ENCODE measurements at places on chromosomes 1 and 21. TPM values are rescaled to one million over a fixed set of nuclear protein-coding genes. Genes with fewer than 3 reads are reported as not detected.

SPATA21 gene
- not detected for total RNA-seq

DNA sequence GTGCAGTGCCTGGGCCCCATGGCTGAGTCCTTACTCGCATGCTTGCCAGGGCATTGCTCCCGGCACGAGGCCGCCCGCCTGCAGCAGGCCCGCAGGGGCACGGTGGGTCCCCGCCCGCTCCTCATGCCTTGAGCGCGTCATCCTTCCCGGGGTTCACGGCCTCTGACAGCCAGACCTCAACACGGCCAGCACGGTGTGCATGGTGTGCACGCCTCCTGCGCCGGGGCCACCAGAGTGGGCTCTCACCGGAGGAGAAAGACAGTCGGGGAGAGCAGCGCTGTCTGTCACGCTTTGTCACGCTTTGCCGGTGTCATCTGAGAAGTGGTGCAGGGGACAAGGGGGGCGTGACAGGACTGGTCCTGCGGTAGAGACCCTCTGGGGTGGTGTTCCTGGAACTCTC lies 11.9 kb upstream of the COL18A1 start:
- no peak overlapping the region for H3K4me3 ChIP-seq
- H3K27ac ChIP-seq: no peak overlapping the region
- H3K4me1 ChIP-seq: no peaks in the 10 kb centered on the region
- H3K27me3 ChIP-seq: peaks cover 5% of the 10 kb centered on the region
- H3K36me3 ChIP-seq: no peaks in the 10 kb centered on the region

DNA sequence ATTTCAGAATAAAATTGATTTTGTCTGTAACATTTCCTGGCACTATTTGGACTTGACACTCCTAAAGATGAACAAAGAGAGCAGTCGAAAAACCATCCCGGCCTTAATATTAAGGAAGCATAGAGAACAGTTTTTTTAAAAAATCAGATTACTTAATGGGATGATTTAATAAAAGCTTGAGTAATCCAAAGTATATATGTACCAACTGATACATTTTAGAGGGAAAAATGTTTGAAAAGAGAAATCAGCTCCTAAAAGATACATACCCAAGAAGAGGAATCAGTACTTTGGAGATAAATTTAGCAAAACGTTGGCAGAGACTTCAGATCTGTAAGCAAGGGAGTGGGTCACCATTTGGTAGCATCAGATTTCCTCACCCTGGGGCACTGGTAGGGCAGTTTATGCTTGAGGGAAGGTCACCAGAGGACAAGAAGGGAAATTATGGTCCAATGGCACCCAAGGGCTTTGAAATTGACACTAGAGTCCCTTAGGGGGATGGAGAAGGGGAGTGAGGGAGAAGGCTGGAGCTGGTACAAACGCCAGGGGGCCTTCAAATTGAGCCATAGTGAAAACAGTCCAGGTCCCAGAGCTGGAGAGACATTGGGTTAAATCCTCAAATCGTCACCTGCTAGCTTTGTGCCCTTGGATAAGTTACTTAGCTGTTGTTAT lies 5.9 kb downstream of the SLAMF7 start:
- no peak overlapping the region for H3K27ac ChIP-seq
- no peak overlapping the region for H3K4me3 ChIP-seq
- peaks cover 53% of the 10 kb centered on the region for H3K4me1 ChIP-seq
- no peak for DNase-seq
- peaks cover 6% of the 10 kb centered on the region for H3K27me3 ChIP-seq

- H3K27me3 ChIP-seq: no peaks in the 10 kb centered on the region
- no peak overlapping the region for H3K27ac ChIP-seq
- no peak for DNase-seq
- H3K4me1 ChIP-seq: no peaks in the 10 kb centered on the region
- no peaks in the 10 kb centered on the region for H3K36me3 ChIP-seq
Measured at GRCh38 chr1:183970516-183971300, 66.8 kb downstream of the COLGALT2 start.

GRCh38 chr1:33972676-33973395 lies 109.0 kb downstream of the HMGB4 start:
- peaks cover 25% of the 10 kb centered on the region for H3K27me3 ChIP-seq
- no peaks in the 10 kb centered on the region for H3K36me3 ChIP-seq
- no peaks in the 10 kb centered on the region for H3K4me1 ChIP-seq

DNA sequence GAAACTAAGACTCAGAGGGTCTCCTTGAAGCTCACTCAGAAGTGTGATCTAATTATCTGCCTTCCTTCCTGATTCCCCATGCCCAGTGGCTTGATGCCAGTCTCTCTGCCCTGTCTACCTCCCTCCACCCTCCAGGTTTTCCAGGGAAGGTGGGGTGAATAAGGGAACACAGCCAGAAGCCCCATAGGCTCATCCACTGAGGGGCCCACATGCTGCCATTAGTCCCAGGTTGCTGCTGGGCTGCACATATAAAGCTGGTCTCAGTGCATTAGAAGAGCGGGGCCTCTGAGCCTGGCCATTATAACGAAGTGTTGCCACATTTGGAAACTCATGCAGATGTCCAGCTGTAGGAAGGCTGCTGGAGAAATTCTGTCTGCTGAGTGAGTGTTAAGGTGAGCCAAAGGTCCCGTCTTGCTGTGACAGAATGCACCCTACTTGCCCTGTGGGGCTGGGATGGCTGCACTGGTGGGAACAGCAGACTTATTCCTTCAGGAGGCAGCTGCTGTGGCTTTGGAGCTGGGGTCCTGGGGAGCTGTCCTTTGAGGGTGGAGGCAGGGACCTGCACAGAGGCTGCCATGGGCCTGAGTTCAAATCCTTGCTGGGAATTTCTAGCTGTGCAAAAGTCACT lies 2.9 kb downstream of the ADORA1 start:
- no peaks in the 10 kb centered on the region for H3K36me3 ChIP-seq
- DNase-seq: peak; percentile 49
- peaks cover 44% of the 10 kb centered on the region for H3K4me1 ChIP-seq
- peaks cover 80% of the 10 kb centered on the region for H3K27me3 ChIP-seq
- H3K4me3 ChIP-seq: no peak overlapping the region

DNA sequence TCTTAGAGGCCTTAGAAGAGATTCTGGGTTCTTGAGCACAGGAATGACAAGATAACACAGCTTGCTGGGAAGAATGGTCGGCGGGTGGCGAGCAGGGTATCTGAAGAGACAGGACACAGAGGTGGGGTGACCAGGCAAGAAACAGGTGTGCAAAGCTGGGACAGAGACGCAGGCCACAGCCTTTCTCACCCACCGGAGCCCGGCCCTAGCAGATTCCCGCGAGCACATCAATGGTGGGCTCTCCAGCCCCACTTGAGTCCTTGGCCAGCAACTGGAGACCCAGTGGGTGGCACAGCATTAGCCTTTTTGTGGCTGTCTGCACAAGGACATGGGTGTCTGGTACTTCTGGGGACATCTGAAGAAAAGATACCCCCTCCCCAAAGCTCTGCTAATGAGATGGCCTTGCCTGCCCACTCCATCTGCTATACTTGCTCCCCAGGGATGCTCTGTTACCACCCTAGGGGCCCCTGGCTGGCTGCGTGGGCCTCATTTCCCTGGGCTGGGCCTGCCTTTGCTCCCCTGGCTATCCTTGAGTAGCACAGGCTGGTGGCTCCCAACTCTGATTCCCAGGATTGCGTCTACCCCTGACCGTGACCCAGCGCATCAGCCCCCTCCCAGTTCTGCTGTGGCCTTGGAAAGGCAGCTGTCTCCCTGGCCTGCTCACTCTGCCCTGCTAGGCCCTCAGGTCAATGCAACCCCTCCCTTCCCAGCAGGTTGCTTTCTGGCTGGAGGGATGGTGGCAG lies 127.2 kb upstream of the ADAR start:
- H3K4me1 ChIP-seq: no peaks in the 10 kb centered on the region
- H3K27ac ChIP-seq: no peak overlapping the region
- H3K4me3 ChIP-seq: no peak overlapping the region
- H3K27me3 ChIP-seq: no peaks in the 10 kb centered on the region

DNA sequence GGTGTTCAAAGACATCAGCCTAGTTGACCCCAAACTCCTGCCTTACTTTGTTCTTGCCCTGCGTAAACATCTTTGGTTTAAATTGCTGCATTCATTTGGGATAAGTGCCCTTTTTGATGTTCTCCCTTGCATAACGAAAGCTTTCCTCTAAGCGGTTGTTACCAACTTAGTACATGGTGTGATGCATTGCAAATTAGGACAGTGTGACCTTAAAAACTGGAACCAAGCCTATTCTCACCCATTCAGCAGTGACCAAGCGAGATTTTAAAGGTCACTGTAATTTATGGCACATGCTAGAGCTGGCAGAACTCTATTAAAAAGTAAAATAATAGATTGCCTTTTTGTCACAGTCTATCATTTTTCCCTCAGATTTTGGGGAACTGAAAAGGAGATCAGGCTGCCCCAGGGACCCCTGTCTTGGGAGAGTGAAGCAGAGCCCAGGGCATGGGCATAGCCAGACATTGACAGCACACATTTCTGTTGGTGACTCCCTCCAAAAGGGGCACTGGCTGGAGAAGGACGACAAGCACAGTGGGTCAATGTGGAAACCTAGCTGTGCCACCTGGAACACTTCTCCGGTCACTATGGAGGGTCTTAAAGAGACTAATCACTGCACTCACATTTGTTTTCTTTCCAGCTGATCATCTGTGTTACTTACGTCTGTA lies 63.9 kb downstream of the KCNK1 start:
- H3K4me3 ChIP-seq: no peak overlapping the region
- no peaks in the 10 kb centered on the region for H3K36me3 ChIP-seq
- DNase-seq: no peak
- no peaks in the 10 kb centered on the region for H3K4me1 ChIP-seq
- no peak overlapping the region for H3K27ac ChIP-seq

- DNase-seq: peak; percentile 55
- no peaks in the 10 kb centered on the region for H3K36me3 ChIP-seq
- no peaks in the 10 kb centered on the region for H3K27me3 ChIP-seq
Measured at GRCh38 chr1:199113265-199113869, 474.5 kb downstream of the PTPRC start.

- no peak overlapping the region for H3K27ac ChIP-seq
- DNase-seq: no peak
- peaks cover 16% of the 10 kb centered on the region for H3K4me1 ChIP-seq
- peaks cover 100% of the 10 kb centered on the region for H3K27me3 ChIP-seq
- no peak overlapping the region for H3K4me3 ChIP-seq
Measured at GRCh38 chr1:156433602-156434001, 64.6 kb downstream of the RHBG start.
